Epithelial cell of proximal tubule (primary cell): ENCODE measurements at places on chromosomes 12 and 14.

DNA sequence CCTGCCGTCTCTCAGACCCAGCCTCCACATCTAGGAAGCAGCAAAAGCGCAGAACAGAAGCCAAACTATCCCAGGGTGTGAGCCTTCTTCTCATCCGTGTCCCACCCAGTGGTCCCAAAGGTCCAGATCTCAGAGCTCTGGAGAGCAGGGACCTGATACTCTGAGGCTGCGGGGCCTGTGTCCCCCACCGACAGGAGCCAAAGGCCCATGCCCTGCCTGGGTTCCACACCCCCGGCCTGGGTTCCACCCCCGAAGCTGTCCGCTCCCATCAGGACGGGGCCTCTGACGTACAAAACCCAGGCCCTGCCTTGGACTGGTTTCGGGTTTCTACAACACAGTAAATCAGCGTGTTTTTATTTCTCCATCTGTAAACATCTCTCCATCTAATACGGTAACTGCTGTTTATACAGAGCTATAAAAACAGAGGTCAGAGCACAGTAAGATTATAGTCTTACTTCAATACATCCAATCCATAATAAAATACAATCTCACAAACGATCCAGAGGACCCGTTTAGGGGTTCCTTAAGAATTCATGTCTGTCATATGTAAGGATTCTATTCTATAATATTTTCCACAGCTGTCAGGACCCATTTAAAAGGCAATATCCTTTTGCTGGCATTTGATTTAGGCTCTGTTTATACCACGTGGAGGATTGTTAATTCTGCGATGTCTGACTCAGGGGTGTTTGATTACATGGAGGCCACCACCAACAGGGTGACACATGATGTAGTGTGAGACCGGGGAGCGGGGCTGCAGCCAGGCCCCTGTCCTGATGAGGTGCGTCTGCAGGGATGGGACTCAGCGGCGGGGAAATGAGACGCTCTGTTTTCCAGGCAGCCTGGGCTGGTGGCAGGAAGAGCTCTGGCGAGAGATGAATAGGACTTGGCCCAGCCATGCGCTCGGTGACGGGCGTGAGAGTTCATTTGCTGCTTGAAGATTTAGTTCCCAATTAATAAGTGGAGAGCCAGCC, 110.3 kb downstream of the DICER1 start:
- no peak for DNase-seq

- no peak for DNase-seq
These were observed 43.1 kb downstream of the SOX5 start for GRCh38 chr12:23906329-23906728.

GRCh38 chr12:53804429-53804828, 52.6 kb upstream of the CISTR start:
- DNase-seq = no peak

DNA sequence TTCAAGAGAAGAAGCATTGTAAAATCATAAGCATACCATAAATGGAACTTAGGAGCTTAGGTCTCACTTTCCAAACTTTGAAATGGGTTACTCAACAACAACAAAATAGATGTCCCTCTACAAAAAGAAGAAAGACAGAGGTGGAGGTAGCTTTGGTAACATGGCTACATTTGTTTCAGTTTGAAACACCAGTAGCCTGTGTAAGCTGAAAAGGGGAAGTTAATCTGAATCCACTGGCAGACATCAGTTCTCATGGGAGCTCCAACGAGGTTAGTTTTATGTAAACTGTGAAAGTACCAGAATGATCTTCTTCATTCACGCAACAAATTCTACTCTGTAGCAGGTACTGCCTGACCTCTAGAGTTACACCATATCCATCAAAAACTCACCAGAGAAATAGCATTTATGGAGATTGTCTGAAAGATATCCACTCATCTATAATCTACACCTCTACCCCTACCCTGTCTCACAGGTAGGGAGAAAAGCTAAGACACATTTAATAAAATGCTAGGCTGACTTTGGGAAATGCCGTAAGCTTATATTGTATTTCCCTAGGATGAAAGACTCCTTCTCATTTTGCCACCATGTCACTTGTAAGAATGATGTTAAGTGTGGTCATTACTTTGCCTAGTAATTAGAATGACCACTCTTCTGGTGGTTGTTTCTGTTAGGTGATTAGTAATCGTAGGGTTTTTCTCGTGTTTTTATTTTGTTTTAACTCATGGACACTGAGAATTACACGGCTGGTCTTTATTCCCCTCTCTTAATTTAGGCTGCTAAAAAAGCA, 224.1 kb downstream of the ASCL1 start:
- no peak for DNase-seq

GRCh38 chr12:39372929-39373328, 70.0 kb downstream of the KIF21A start:
- no peak for DNase-seq

DNA sequence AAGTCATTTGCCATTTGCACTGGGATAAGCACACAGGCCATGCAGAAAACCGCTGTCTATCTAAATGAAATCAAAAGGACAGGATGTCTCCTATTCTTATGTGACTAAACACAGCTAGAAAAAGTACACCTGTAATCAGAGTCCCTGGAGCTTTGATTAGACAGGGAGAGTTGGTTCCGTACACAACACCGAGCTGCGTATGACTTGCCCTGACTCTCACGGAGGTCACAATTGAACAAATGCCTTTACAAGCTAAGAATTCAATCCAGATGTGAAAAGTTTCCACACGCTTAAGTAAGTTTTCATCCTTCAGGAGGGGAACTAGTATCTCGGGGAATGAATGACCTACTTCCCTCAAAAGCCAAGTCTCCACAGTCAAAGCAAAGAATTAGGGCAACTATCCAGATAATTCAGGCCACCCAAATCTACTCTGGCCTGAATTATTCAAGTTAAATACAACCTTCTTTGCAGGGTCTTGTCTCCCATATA, 67.5 kb downstream of the RTN1 start:
- no peak for DNase-seq

DNA sequence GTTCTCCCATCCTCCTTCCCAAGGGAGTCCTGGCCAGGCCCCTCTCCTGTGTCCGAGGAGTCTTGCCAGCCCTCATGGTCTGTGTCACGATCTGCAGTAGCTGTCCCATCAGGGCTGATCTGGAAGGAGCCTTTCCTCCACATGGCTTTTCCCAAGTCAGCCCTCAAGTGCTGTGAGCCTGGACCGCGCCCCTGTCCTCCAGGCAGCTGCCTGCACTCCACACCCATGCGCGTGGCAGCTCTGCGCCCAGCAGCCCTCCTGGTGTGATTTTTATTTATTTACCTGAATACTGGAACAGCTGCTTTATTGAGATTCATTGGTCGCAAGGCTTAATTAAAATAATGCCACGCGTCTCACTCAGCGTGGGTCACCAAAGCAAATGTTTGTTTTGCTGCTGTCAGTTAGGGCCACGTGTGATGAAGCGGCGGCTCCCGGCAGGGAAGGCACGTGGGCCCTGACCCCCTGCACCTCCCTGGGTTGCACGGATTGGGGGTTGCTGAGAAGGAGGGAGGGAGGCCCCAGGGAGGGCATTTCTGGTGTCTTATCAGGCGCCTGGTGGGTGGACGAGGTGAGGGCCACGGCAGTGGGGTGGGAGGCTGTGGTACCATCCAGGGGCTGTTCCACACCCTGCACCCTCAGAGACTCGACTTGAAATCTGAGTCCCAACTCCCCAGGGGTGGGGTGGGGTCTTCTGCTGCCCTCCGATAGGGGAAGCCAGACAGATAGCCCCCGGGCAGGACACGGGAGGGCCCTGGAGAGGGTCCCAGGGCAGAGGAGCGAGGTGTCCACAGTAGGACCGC, 206.3 kb upstream of the C14orf180 start:
- no peak for DNase-seq

GRCh38 chr12:22700106-22700505, 75.1 kb downstream of the ETNK1 start:
- DNase-seq = peak; percentile 85

GRCh38 chr12:119319638-119320037, 14.9 kb upstream of the CCDC60 start:
- DNase-seq = no peak

GRCh38 chr12:73445658-73446324, 1091.8 kb upstream of the ATXN7L3B start:
- no peak for DNase-seq

- DNase-seq = no peak
These were observed 100.2 kb downstream of the RIMBP2 start for GRCh38 chr12:130615861-130616345.

DNA sequence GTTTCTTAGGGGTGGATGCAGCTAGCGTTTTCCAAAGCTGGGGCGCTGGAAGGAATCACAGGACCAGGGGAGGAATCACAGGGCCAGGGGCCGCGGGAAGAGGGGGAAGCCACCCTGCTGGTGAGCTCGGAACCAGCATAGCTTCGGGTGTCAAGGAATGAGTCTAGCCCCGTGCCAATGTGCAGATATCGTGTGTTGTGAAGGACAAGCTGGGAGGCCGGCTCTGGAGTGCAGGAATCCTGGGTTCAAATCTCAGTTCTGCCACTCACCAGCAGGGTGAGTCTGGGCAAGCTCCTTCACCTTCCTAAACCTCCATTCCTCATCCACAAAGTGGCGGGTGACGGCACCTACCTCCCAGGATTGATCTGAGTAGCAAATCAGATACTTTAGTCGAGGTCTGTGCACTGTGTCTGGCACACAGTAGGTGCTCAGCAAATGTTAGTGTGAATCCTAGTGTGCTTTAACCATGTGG, 53.6 kb upstream of the RIN3 start:
- DNase-seq = no peak

GRCh38 chr14:27730204-27730603, 1036.4 kb upstream of the FOXG1 start:
- no peak for DNase-seq

- DNase-seq = no peak
These were observed 169.9 kb downstream of the CRADD start for GRCh38 chr12:93846936-93847516.

DNA sequence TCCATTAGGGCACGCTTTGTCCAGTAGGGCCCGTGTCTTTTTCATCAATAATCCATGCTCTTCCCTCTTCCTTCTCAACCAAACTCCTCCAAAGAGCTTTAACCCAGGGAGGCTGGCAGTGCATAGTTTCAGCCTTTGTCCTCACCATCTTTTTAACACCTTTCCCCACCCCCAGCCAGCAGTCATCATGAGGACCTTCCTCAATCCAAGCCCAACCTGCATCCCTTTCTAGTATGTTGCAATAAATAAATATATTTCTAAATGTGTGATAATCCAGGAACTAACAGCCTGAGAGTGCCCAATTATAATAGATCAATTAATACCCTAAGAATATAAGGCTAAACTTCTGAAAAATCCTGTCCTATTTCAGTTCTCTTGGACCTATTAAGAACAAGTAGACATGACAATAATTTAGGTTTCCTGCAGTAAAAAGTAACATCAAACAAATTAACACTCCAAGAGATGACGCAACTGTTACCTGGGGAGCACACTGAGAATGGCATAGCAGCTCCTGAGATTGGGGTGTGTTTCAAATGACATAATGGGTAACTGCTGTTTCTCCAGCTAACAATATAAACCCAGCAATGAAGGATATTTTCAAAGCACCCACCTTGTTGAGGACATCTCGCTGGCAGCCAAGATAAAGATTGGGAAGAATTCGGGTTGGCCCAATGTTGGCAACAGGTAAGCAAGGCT, 62.6 kb downstream of the DUSP16 start:
- DNase-seq = no peak

DNA sequence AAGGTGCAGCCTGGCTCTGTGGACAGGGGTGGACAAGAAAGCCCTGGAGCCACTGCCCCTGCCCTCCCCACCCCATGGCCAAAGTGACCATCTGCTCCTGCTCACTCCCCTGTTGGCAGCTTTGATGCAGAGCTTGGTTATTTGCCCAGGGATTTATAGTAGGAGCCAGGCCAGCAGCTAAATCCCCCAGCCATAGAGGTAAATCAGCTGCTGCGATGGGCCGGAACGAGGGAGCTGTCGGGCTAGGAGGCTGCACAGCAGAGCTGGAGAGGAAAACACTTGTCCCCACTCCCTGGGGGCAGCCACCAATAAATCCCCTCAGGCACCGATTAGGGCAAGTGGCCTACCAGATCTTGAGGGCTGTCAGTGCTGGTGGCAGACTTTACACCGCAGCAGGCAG, 26.0 kb downstream of the SMUG1 start:
- DNase-seq = no peak

DNA sequence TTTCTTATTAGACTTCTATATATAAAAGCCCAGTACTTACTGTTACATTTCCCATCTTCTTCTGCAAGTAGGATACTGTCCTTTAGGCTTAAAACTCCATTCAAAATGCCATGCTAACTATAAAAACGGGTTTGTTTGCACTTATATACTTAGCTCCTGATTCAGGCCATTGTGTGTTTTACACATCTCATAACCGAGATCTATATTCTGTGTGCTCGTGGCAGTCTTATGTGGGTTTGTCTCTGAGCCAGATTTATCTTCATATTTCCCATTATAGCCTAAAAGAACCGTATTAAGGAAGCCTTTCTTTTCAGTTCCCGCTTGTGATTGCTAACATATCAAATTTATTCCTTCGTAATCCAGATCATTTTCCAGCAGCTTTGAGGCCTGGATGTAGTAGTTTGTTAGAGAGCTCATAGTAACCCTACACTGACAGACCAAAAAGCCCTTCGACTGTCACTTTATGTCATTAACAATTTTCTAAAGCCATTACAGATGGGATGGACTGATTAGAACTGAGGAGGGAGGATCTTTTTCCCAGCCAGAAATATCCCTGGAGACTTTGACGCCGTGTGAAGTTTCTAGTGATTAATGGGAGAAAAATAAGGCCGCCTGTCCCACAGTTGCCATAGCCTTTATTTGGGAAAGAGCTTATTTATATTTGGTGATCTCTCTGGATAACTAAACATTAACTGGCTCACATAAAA, 508.5 kb downstream of the FOXG1 start:
- DNase-seq = no peak

- DNase-seq = no peak
These were observed 79.1 kb upstream of the HECTD1 start for GRCh38 chr14:31286456-31287293.

DNA sequence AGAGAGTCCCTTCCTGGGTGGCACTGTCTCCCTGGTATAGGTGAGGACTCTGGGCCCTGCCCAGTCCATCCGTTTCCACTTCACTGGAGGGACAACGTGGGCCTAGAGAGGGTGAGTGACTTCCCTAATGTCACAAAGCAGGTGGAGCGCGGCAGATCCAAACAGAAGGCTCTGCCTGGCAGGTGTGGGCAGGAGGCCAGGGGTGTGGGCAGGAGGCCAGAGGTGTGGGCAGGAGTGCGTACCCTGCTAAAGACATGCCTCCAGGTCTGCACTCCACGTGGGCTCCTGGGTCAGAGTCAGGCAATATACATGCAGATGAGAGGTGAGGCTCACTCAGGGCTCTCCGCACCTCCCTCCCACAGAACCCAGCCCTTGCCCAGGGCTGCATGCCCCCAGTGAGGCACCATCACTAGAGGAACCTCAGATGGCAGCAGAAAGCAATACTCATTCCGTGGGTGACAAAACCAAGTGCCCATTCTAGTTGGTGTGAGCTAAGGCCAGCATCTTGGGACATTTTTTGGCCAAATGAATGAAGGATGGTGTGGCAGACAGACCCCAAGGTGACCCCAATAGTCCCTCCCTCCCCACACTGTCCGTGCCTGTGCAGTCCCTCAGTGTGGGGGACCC, 271.6 kb upstream of the RTL1 start:
- no peak for DNase-seq

- no peak for DNase-seq
These were observed 5.4 kb downstream of the SFSWAP start for GRCh38 chr12:131716282-131716681.
